OCI-LY7 (cell line): ENCODE measurements at places on chromosomes 3 and 15. TPM values are rescaled to one million over a fixed set of nuclear protein-coding genes. Genes with fewer than 3 reads are reported as not detected.
A peak's percentile ranks its signal among the peaks of the same experiment; 100 is the strongest.

The C3orf20 gene
- 2.2 and 3.6 TPM in 2 replicates for total RNA-seq

- no peak for DNase-seq
These were observed 58.7 kb downstream of the FOXB1 start for GRCh38 chr15:60062826-60063225.

The ATP13A5 gene
- total RNA-seq: not detected in 2 replicates

GRCh38 chr3:169493521-169494141 lies 169.9 kb downstream of the MECOM start:
- DNase-seq: no peak

GRCh38 chr3:89808680-89809197 lies 701.3 kb downstream of the EPHA3 start:
- no peak for DNase-seq

DNA sequence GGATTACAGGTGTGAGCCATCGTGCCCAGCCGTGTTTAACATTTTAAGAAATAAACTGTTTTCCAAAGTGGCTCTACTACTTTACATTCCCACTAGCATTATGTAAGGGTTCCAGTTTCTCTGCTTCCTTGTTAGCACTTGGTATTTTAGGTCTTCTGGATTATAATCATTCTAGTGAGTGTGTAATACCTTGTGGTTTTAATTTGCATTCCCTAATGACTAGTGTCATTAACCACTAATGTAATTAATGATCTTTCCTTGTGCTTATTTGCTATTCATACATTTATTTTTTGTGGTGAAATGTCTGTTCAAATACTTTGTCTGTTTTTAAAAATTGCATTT lies 30.7 kb downstream of the ARIH2 start:
- no peak for DNase-seq

- DNase-seq: no peak
These were observed 798.1 kb downstream of the TBL1XR1 start for GRCh38 chr3:176399193-176399592.

The OR4F6 gene
- total RNA-seq: not detected in 2 replicates

DNA sequence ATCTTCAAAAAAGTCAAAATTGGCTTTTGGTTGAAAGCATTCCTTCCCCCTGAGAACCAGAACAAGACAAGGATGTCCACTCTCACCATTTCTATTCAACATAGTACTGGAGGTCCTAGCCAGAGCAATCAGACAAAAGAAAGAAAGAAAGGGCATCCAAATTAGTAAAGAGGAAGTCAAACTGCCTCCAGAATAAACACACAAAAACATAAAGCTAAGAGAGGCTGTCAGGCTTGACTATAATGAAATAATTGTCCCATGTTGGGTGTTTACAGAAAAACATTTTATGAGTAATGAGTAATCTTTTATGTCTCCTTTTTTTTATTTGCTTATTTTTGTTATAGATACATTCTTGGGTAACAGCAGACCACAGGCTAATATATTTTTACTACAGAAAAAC lies 18.3 kb upstream of the FAM240A start:
- no peak for DNase-seq

GRCh38 chr3:122030381-122031122 lies 8.5 kb upstream of the ILDR1 start:
- no peak for DNase-seq

GRCh38 chr15:73697033-73697467 lies 12.9 kb downstream of the CD276 start:
- peak; percentile 74 for DNase-seq

DNA sequence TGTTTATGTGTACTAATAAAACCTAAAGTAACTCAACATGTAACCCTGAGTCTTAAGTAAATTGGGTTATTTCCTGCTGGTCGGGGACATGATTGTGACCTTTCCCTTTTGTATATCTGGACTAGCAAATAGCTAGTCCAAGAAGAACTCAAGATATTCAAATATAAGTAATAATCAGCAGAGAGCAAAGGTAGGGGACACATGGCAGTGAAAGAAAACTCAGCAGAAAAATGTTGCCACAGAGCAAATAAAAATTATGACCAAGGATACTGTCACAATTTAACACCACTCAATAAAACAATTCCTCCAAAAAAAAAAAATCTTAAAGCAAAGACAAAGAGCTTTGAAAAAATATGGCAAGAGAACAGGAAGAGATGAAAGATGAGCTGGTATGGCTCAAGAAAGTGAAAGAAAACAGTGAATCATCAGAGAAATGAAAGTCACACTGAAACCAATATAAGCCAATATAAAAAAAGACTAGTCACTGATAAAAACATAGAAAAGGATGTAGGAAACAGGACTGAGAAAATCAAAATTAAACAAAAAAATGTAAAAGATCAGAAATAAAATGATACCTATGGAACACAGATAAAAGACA lies 43.4 kb downstream of the HLTF start:
- DNase-seq: no peak

The LRRC3B gene
- not detected in 2 replicates for total RNA-seq

The LYZL4 gene
- total RNA-seq: not detected in 2 replicates

DNA sequence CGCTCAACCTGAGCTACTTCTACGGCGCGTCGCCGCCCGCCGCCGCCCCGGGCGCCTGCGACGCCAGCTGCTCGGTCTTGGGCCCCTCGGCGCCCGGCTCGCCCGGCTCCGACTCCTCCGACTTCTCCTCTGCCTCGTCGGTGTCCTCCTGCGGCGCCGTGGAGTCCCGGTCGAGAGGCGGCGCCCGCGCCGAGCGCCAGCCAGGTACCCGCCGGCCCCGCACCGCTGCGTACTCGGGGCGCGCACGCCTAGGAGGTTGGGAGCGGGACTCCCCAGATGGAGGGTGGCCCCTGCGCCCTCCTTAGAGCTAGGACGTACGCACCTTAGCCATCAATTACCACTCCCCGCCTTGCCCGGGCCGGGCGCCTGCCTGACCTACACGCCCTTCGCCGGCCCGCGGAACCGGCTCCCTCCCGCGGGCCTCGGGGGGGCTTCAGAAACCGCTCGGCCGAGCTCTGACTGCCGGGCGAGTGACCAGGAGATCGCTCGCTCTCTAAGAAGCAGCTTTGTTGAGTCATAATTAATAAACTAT lies 466 bp downstream of the NFKBIZ start:
- peak; percentile 81 for DNase-seq

The CTXN2 gene
- 0.34 and 0.35 TPM in 2 replicates for total RNA-seq

The GOLGA8T gene
- not detected in 2 replicates for total RNA-seq
